Fibroblast of gingiva (primary cell): ENCODE measurements at places on chromosomes 1 and 21.

GRCh38 chr1:72371259-72372035 lies 89.1 kb upstream of the NEGR1 start:
- no peak for DNase-seq

- peak; percentile 98 for DNase-seq
These were observed 16.6 kb upstream of the PTP4A2 start for GRCh38 chr1:31954607-31955283.

DNA sequence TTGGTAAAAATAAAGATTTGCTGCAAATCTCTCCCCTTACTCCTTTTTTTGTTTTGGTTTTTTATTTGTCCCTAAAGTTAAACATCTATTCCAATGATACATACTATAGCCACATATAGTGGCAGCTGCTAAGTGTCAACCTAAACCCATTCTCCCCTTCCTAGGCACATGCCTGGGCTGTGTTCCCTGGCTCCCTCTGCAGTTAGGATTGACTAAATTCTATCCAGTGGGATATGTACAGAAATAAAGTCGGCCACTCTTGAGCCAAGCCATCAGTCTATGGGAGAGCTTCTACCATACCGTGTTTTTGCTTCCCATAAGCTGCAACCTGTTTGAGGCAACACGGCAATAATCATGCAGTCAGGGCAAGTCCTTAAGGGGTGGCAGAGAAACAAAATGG lies 23.6 kb downstream of the MCOLN3 start:
- DNase-seq = no peak

- DNase-seq = no peak
These were observed 15.2 kb downstream of the AKNAD1 start for GRCh38 chr1:108841703-108842102.

DNA sequence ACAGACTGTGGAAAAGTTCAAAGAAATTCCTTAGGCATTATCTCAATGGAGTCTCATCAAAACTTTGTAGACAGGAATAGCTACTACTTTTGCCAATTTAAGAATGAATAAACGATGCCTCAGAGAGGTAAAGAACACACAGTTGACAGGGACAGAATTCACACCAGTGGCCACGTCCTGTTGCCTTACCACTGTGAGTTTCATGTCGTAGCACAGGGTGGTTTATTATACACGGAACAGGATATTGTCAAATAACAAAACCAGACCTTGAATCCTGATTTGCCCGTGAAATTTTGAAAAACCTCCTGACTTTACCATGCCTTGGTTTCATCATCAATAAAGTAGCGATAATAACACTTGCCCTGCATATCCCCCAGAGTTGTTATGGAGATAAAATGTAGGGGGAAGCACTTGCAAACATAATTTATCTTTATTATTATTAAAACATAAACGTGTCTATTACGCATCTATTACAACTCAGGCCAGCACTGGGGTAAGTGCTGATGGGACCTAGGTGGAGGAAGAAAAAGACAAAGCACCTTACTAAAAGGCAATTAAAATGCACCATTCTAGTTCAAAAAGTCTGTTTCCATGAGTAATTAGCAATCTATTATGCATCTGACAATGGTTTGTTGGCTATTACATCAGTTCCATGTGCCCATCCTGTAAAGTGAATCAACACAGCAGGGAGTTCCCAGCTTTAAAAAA lies 408.1 kb upstream of the RUNX1 start:
- DNase-seq = no peak

- DNase-seq = no peak
These were observed 1.2 kb downstream of the MAN1C1 start for GRCh38 chr1:25617625-25618432.

GRCh38 chr1:115338457-115338820 lies 390 bp upstream of the NGF start:
- DNase-seq = no peak

- DNase-seq = no peak
These were observed 36.7 kb downstream of the CSMD2 start for GRCh38 chr1:34128186-34128889.

DNA sequence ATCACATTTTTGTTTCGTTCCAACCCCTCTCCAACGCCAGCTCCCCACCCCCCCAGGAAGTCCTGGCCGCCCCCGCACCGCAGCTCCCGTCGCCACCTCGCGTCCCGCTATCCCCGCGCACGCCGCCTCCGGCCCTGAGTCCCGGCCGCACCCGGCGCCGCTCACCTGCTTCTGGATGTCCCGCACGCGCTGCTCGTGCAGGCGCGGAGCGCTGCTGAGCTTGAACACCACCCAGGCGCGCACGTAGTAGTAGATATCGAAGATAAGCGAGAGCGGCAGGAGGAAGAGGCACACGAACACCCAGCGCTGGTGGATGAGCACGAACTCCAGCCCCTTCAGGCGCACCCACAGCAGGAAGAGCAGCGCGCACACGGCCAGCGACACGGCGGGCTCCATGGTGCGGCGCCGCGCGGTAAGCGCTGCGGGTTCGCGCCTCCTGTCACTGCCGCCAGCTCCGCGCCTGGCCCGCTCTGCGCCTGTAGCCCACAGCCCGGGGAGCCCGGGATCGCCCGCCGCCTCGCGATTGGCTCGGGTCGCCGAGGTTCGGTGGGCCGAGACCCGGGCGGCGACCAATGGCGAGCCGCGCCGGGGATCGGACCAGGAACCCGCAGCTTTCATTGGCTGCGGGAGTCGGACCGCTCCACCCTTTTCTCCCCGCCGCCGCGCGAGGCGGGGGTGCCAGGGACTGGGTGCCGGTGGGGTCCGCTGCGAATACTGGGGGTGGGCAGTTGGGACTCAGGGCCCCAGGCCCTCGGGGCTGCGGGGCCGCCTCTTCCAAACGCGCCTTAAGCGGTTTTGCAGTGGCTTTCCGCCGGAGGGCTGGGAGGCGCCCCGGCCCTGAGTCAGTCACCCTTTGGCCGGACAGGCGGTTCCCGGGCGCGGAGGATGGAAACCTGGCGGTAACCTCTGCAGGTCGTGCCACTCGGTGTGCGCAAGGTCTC lies at the start of gene DHCR24:
DHCR24 (minus strand) TSS at position 472 of the 941 bp plus-strand sequence; CDS start at position 396, 76 bp downstream.
- peak; percentile 86 for DNase-seq

DNA sequence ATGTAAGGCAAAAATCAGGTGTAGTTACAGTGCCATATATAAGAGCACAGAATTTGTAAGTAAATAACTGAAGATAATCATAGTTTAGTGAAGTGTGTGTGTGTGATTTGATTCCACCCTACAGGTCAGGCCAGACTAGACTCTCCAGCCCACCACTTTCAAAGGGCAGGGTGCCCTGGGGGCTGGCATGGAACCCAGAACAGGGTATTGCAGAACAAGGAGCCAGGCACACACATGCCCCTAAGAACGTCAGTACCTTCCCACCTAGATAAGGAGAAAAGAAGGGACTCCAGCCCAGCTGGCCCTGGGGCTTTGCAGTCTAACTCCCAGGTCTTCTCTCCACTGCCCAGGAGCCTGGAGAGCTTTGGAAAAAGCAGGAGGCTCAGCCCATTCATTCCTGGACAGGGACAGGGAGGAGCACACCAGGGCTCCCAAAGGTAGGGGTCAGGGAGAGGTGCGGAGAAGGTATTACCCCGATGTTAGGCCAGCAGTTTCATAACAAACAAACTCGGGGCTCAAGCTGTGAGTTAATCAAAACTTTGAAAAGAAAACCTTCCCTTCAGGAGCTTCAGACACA lies 149.7 kb upstream of the VANGL1 start:
- no peak for DNase-seq

- no peak for DNase-seq
These were observed 40.3 kb downstream of the PRRX1 start for GRCh38 chr1:170704256-170704655.

GRCh38 chr1:209845408-209845725 lies 17.6 kb downstream of the UTP25 start:
- no peak for DNase-seq

DNA sequence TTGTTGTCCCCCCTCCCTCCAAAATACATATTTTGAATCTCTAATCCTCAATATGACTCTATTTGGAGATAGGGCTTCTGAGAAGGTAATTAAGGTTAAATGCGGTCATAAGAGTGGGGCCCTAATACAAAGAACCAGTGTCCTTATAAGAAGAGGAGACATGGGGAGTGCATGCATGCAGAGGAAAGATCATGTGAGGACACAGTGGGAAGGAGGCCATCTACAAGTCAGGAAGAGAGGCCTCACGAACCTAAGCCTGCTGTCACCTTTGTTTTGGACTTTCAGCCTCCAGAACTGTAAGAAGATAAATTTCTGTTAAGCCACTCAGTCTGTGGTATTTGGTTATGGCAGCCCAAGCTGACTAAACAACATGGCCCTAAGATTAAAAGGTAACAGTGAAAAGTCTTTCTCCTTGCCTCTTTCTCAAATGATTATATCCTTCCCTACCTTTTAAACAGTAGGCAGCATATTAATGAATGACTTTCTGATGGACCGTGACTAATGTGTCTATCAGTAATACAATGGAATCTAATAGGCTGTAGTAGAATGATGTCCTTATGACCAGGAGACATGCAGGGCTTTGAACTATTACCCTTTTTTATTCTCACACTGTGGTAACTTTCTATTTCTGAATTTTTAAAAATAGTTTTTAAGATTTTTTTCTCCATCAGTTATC lies 40.6 kb upstream of the ST6GALNAC3 start:
- no peak for DNase-seq

- DNase-seq = no peak
These were observed 467.5 kb downstream of the SMYD3 start for GRCh38 chr1:246039584-246039983.

GRCh38 chr1:49251019-49251784 lies 474.5 kb upstream of the BEND5 start:
- no peak for DNase-seq

DNA sequence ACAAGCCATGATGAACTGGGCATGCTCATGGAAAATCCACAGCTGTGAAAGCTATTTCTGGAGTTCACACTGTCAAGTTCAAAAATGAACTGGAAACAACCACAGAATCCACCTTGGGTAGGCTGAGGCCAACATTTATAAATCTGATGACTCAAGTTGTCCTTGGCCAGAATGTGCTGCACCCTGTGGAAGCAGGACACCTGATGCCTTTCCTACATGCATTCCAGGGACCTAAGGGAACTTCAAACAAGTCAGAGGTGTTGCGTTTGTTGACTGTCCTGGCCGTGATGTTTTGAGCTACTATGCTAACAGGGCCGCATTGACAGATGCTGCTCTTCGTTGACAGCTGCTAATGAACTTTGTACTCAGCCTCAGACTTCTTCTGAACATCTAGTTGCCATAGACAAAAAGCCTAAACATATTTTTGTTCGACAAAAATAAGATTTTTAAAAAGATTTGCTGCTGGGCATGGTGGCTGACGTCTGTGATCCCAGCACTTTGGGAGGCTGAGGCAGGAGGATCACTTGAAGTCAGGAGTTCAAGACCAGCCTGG lies 127.9 kb upstream of the SLC45A1 start:
- no peak for DNase-seq

- DNase-seq = no peak
These were observed 11.6 kb upstream of the PARP1 start for GRCh38 chr1:226419284-226420029.

DNA sequence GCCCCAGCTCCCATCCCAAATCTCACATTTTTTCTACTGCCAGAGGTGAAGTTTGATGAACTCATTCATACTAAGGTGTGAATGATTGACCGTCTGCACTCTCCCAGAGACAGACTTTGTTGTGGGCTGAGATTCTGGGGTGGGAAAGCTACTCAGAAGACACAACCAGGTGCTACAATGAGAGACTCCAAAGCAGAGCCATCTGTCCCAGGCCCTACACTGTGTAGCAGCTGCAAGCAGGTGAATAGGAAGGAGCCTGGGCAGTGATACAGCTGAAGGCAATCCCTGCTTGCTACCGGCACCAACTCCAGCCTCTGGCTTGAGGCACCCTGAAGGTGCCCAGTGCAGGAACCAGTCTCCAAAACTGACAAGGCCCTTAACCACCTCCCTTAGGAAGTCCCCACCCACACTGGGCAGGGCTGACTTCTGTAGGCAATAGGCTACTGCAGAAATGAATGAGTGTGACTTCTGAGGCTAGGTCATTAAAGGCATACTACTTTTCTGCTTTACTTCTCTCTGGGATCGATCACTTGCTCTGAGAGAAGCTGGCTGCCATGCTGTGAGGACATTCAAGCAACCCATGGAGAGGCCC lies 79.7 kb upstream of the RUNX3 start:
- DNase-seq = no peak

GRCh38 chr21:41926117-41926806 lies 27.6 kb downstream of the C2CD2 start:
- DNase-seq = peak; percentile 45

- no peak for DNase-seq
These were observed 136.1 kb downstream of the DISP1 start for GRCh38 chr1:222950892-222951291.

DNA sequence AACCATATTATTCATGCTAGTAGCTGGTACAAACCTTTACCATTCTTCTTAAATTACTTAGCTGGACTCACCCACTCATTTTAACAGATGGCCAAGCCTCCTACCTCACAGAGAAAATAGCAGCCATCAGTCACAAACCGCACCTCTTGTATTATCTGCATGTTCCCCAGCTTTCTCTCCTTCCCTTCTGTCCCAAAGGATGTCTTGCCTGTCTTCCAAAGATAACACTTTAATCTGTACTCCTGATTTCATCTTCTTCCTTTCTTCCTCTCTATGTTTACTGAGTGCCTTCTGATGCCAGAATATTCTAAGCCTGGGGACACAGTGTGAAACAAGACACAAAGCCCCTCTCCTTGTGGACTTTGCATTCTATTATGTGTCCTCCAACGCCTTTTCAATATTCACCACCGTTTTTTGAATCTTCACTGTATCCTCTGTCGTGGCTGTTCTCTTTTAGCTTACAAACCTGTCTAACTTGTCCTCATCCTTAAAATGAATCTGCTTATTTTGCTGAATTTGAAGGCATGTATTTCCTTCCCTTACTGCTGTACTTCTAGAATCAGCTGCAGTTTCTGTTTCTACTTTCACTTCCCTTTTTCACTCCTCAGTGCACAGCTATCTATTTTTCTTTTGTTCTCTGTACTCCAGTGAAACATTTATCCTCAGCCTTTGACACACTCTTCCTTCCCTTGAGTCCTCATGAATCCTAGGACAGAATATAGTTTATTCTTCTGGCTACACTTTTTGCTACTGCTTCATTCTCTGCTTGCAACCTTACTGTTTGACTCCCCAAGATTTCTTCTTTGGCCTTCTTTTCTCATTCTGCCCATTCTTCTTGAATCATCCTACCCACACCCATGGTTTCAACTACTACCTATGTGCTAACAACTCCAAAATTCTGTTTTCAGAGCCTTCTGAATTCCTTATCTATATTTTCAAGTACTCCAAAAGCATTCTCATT lies 216.9 kb upstream of the SAMSN1 start:
- no peak for DNase-seq
